ENCODE measurements at places on chromosomes 6 and 20.

DNA sequence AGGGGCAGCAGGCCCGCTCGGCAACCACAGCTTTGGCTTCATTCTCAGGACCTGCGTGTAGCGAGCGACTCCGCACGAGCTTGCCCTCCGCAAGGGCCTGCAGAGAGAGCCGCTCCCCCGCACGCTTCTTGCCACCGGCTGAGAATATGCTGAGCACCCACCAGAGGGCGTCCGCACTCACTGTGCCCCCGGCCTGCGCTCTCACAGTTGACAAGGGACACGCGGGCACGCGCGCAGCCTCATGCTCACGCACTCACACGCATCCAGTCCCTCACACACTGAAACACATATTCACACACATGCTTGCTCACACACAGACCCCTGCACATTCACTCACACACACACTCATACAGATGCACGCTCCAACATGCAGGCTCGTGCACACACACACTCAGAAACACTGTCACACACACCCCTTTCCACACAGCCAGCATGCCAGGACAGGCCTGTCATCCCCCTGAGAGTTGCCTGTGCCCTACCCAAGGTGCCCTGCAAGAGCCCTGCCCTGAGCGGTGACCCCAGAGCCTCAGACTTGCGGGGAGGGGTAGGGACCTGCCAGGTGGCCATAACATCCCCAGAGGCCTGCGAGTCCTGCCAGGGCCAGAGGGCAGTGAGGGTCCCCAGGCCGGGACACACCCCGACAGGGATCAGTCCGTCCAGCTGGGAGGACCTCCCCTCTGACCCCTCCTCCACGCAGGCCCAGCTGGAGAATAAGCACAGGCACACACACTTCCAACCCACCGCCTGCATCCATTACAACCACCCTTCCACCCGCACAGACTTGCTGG lies 174.1 kb downstream of the BMP7 start:
- DNase-seq: peak; percentile 69

- DNase-seq: no peak
Measured at GRCh38 chr6:142872376-142872775, 72.6 kb downstream of the HIVEP2 start.

DNA sequence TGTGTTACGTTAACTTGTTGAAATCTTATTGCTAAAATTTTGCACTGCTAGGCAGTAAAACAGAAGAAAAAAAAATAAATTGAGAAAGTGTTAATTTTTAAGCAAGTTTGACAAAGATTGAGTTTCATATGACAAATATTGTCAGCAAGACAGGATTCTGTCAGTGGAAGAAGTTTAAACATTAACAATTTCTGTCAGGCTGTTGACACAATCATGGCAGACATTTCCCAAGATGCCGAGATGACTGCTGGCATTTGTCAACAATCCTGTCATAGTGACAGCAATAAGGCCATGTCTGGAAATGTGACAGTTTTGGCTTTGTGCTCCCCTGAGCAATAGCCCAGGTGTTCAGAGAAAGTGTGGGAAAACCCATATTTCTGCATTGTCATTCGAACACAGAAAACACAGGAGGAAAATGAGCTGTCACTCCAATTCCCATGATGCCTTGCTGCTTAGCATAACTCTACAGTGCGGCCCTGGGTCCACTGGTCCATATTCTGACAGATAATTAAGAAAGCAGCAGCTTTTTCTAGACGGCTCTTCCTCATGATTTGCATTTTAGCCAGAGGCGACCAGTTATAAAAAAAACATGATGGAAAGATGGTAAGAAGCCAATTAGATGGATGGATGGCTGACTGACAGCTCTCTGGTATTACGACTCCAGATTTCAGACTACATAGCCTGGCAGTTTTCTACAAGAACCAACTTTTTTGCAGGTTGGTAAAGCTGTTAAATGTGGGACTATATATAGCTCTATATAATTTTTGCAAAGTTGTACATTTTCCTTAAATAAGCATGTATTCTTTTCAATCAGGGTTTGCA lies 43.6 kb upstream of the DEFB112 start:
- DNase-seq: no peak

DNA sequence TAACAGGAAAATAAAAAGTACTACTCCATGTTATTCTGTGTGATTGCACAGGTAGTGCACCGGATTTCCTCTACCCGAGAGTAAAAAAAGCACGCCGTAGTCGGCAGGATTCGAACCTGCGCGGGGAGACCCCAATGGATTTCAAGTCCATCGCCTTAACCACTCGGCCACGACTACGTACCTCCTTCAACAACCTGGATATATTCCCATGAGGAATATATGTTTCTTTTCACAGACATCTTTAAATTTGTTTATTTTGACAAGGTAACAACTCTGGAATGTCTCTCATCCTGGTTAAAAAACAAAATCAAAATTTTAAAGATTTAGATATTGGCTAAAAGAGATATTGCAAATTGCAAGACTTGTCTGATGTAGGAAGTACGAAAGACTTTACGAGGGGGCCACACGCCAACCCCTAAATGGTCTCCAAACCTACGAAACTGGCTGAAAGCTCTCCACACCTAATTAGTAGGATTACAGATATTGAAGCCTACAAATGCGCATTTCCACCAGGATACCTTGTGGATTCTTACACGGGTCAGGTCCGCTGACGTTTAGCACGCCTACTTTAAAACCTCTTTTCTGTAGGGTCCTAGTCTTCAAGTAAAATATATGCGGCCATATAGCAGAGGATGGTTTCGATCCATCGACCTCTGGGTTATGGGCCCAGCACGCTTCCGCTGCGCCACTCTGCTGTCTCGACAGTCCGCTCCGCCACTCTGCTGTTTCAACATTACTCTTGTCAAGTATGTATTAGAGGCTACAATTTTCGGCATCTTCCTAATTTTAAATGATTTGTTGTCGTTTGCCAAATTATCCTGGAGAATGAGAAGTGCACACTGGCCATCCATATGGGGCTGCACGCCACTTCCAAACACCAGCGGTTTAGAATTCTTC lies 52.2 kb upstream of the BTN3A2 start:
- DNase-seq: no peak

DNA sequence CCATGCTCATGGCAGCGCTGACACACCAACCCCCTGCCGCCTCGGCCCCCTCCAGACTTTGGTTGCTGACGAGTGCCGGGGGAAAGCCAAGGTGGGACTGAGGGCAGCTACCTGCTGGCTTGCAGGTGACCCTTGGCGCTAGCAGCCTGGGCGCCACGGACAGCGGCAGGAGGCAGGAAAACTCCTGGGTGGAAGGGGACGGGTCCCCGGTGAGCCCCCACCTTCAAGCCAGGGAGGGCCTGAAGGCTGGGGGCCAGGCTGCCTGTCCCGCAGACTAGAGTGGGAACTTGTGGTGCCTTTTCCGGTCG lies 226.7 kb downstream of the OTOR start:
- DNase-seq: no peak

GRCh38 chr6:29255530-29255929 lies 46.0 kb upstream of the OR14J1 start:
- DNase-seq: no peak

DNA sequence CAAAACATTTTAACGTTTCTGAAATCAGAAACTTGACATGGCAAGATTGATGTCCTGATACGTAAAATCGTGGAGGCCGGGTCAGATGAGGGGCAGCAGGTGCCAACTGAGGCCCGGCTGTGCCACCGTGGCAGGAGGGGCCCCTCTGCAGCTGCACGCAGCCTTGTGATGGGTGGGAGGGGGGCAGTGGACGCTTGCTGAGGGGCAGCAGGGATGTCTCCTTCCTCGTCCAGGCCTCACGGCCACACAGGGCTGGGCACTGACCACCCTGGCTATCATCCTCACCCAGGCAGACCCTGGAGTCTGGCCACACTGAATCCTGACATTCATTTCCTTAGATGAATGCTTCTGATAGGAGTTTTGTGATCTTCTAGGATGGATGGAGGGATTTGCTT lies 114.7 kb downstream of the ERMARD start:
- no peak for DNase-seq

GRCh38 chr20:62352402-62353288 lies 14.5 kb downstream of the LAMA5 start:
- DNase-seq: no peak

DNA sequence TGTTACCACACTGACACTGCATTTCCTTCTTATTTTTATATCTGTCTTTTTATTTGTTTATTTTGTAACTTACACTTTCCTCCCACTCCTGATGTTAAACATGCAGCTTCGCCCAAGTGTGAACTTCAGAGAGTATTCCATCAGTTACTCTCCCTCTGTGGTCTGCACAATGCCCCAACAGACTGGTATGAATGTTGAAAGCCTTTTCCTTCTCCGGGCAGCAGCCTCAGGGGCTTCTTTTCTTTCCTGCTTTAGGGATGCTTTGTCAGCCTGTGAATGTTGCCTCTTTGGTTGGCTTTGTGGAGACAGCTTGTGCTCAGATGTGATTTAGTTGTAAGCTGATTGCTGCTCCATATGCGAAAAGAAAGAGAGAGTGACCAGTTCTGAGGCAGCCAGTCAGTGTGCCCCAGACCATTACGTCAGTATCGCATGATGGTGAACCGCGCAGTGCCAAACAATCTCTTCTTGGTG lies 44.0 kb downstream of the SMPDL3A start:
- DNase-seq: no peak

GRCh38 chr20:45091366-45091765 lies 9.6 kb downstream of the KCNS1 start:
- DNase-seq: no peak

DNA sequence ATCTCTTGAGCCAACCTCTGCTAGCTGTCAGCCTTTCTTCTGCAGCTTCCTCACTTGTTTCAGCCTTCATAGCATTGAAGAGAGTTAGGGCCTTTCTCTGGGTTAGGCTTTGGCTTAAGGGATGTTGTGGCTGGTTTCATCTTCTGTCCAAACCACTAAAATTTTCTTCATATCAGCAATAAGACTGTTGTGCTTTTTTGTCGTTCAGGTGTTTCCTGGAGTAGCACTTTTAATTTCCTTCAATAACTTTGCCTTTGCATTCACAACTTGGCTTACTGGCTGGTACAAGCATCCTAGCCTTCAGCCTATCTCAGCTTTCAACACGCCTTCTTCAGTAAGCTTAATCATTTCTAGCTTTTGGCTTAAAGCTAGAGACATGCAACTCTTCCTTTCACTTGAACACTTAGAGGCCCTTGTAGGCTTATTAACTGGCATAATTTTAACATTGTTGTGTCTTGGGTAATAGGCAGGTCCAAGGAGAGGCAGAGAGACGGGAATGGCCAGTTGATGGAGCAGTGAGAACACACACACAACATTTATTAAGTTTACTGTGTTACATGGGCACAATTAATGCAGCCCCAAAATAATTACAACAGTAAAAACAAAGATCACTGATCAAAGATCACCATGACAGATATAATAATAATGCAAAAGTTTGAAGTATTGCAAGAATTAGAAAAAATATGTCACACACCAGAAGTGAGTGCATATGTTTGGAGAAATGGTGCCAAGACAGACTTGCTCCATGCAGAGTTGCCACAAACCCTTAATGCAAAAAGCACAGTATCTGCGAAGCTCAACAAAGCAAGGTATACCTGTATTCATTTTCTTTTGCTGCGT lies 98.6 kb downstream of the HIVEP1 start:
- DNase-seq: no peak

GRCh38 chr6:142945446-142946180 lies 637 bp upstream of the HIVEP2 start:
- peak; percentile 48 for DNase-seq

DNA sequence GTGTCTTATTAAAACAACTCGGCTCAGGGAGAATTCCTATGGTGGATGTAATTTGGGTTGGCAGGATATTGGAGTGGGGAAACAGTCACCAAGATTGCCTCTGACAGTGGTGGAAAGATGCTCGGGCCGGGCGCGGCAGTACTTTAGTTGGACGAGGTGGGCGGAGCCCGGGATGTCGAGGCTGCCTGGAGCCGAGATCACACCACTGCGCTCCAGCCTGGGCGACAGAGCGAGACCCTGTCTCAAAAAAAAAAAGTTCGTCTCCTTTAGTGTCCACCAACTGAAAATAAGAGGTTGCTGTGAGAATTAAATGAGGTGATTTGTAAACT lies 621 bp downstream of the NOL7 start:
- no peak for DNase-seq

GRCh38 chr6:121963826-121964225 lies 435.6 kb upstream of the HSF2 start:
- no peak for DNase-seq
